ENCODE measurements at places on chromosomes 1 and 21.

DNA sequence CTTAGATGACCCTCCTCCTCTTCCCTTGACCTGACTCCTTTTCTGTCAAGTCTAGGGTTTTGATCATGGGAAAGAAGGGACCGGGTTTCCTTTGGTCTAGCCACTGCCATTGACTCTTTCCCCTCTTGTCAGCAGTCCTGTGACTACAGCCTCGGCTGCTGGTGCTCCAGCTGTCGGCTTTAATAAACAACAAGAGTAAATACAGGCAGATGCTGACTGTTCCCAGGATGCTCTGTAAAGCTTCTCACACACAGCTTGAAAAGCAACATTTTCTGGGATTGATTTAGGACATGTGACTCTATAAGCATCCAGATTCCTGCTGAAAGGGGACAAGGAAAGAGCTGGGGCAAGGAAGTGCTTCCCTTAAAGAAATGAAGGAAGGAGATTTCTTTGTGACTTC is 53.5 kb upstream of the CTTNBP2NL start:
- no peak for DNase-seq

DNA sequence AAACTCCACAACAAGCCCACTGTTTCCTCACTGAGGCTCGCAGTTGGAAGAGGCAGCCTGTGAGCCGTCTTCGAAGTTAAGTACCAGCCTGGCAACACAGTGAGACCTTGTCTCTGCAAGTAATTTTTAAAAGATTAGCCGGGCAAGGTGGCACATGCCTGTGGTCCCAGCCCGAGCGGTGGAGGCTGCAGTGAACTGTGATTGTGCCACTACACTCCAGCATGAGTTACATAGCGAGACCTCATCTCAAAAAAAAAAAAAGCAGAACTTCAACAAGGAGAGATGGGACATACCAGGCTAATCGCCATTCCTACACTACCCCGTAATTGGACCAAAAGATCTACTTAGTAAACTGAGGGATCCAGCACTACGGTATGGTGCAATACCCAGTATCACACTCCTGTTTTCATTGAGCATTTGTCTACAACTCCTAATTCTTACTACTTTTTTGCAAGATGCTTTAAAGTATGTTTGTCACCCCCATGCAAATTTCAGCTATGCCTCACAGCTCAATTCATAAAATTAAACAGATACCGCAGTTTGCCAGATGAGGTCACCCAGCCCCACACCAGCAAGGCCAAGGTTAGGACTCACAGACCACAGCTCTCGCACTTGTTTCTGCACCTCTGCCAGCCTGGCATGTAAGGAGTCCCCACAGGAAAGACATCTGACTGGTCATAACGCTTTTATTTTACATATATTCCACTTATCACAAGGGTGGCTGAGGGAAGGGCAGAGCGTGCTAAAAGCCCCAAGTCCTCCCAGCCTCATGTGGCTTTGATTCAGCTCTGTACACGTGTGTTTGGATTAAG is 21.0 kb downstream of the SDE2 start:
- no peak for DNase-seq

DNA sequence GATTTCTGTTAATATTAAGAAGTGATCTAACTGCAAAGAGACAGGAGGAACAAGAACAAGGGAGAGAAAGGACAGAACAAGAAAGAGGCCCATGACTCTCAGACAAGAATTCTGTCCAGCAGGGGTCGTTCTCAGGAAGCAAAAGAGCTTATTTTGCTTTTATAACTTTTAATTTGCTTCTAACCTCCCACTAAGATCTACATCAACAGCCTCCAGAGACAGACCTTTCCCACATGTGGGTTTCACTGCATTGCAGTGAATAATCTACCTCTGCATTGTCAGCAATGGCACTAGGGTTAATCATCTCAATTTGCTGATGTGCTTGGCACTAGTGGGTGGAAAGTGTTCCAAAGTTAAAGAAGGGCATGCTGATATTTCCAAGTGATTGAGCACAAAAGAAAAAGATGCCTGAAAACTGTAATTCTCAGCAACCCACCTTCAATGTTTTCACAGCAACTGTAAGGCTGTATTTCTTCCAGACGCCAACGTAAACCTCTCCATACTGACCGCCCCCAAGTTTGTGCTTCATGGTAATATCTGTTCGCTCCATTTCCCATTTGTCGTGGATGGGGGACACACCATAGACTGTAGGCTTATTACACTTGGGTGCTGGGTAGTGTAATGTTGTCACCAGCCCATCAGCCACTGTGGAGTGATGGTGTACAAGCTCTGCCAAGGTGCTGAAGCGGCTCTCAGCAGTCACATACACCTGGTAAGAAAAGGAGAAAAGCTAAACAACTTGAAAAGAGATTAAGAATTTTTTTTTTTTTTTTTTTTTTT is 39.5 kb downstream of the TOR3A start:
- no peak for DNase-seq

DNA sequence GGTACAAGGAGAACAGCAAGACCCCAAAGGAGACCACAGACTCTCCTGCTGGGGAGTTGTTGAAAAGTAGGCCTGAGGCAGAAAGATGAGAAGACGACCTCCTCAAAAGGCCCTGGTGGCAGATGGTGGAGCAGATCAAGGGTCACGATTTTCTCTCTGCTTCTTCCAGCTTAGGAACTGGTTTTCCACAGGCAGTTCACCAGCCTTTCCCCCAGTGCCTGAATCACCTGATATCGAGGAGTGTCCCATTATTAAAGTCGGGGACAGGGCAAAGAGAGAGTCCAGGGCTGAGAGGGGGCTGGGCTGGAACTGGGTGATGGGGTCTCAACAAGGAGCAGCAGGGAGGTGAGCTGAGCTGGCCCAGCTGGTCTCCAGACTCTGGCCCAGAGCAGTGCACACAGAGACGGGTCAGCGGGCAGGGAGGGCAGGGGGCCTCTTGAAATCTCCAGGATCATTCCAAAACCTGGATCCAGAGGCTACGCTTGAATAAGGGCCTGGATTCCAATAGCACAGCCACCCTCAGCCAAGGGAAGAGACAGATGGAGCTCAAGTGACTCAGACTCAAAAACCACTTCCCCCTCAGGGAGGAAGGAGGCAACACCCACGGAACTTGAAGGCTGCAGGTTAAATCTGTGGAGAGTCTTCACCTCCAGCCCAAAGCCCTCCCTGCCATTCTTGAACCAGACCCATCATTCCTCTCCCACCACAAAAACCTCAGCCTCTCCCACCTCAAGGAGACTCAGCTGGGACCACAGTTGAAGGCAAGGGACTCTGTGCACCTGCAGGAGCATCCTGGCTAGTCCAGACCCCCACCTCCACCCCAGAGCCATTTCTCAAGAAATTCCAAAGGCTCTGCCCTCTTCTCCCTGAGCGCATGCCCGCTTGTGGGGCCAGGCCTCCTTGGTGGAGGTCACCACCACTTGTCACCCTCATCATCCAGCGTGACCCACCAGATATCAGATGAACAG is at the start of gene S100A5:
Gene S100A5 (minus strand): TSS at position 541 of the 968 bp plus-strand sequence. CDS start 743 bp downstream, outside the sequence.
- DNase-seq, result no peak

GRCh38 chr1:45848714-45849113 is 45.3 kb downstream of the MAST2 start:
- no peak for DNase-seq

Data from left cardiac atrium (tissue), 4 donors.